ENCODE measurements at places on chromosomes 6 and 20.

- peak; percentile 70 for DNase-seq
Measured at GRCh38 chr6:159450815-159451465, 242.1 kb downstream of the SOD2 start.

GRCh38 chr6:85110943-85111342 is 338.9 kb upstream of the NT5E start:
- DNase-seq = no peak

DNA sequence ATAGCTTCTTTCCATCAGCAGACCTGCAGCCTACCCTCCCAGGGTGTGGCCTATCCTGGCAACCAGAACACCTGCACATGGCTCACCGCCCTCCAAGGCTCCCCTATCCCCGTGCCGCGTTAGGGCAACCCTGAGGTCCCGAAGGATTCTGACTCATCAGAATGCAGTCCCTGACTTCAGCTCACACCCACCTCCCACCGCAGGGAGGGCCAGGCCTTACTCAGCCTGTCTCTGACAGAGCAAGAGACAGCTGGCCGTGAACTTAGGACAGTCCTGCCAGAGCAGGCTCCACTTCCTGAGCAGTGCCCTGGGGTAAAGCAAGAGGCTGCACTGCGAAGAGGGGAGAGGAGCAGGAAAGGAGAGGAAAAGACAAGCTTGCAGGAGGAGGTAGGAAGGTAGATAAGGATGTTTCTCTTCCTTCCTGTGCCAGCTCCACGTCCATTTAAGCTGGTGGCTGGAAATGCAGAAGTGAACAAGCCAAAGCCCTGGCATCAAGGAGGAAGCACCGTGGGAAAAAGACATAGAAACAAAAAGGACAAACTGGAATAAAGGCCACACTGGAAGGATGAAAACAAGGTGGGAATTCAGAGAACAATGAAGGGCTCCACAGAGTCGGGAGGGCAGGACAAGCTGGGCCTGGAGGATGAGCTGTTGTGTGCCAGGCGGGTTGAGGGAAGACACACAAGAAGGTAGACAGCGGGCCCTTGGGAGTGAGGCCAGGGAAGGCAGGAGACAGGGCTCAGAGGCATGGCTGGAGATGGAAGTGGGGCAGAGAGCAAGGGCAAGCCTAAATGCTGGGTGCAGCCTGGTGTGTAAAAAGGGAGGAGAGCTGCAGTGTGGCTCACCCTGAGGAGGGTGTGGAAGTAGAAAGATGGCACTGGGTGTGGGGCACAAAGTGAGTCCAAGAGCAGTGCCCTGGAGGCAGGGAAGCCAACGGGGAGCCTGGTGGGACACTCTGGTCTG is 102.7 kb downstream of the SLC23A2 start:
- peak; percentile 34 for DNase-seq

DNA sequence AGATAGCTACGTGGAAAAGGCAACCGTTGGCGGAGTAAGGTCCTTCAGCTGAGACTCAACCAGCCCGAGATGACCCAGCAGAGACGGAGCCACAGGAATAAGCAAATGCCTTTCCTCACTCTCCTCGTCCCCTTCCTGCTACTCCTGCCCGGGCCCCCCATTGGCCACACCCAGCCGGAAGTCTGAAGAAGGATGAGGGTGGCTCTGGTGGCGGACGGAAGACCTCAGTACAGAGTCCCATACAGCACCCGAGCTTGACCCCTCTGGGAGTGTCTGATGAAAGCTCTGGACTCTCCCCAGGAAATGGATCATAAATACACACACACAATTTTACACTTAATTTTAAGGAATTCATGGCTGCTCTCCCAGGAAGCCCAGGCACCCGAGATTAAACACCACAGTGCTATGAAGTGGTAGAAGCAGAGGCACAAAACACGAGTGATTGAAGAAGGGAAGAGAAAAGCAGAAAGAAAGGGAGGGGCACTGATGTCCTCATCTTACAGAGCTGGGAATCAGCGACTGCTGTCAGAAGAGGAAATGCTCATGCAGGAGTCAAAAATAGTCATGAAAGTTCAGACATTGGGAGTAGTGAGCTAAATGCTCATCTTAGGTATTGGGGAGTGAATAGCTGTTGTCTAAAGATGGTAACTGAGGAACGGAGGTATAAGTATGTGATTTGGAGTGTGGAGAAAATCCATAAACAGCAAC is 125.6 kb downstream of the BANF2 start:
- DNase-seq = no peak

DNA sequence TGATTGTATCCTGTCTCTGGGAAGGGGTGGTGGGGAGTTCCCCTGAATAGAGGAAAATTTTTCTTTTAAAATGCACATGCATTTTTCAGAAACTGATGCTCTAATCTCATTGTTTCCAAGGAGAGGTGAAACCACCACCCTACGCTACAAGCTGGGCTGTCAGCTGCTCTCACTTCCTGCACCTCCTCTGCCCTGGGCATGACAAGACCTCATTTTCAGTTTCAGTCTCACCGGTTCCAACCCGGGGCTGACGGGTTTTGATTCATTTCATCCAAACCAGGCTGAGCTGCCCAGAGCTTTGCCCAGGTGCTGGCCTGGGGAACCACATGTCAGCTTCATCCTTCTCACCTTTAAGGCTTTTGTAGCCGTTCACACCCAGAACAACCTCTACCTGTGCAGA is 99.7 kb downstream of the EYA2 start:
- DNase-seq = no peak

- peak; percentile 96 for DNase-seq
Measured at GRCh38 chr6:149032599-149033405, 284.7 kb upstream of the TAB2 start.

DNA sequence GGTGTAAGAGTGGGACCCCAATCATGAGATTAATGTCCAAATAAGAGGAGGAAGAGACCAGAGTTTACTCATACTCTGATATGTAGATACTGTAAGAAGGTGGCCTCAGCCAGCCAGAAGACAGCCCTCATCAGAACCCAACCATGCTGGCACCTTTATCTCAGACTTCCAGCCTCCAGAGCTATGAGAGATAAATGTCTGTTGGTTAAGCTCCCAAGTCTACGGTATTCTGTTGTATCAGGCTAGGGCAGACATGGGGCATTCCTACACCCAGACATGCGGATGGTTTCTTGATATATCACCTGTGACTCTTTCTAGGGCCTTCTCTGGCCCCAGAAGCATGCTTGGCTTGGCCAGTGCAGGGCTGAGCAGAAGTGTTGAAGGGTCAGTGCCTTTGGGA is 247.4 kb upstream of the RIN2 start:
- DNase-seq = no peak

DNA sequence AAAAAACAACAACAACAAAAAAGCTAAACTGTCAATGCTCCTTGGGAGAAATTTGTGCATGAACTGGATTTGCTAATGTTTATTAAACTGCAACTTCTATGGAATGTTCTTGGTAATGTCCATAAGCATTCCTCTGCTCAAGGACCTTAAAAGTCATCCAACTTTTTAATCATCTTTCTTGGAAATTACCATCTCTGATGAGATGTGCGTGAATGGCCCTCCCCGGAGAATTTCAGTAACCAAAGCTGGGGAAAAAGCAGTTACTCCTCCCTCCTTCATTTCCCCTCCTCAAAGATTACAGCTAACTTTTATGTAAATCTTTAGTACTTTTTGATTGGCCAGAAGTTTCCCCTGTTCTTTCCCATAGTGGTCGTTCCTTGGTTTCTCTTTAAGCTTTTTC is 5.2 kb downstream of the TBCC start:
- DNase-seq = no peak

GRCh38 chr6:79964607-79965081 is 17.3 kb upstream of the ELOVL4 start:
- DNase-seq = no peak

DNA sequence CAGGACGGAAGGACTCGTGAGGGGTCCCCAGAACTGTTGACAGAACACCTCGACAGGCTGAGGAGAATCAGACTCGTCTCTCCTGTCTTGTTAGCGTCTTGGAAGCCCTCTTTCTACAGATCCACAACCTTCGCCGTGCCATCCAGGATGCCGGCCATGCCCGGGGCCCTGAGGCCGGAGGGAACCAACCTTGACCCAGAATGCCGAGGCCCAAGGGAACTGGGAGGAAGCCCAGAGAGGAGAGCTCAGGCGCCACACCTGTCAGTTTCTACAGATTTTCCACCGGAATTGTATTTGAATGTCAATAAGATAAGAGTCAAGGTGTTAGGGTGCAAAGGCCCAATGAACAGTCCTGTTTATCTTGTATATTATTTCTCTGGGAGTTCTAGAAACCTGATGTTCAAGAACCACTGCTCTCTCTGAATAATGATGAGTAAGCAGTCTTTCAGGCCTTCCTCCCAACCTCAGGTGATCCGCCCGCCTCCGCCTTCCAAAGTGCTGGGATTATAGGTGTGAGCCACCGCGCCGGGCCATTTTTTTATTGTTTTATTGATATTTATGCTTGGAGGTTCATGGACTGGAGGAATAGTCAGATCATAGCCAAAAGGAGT is 799 bp upstream of the ME1 start:
- no peak for DNase-seq

DNA sequence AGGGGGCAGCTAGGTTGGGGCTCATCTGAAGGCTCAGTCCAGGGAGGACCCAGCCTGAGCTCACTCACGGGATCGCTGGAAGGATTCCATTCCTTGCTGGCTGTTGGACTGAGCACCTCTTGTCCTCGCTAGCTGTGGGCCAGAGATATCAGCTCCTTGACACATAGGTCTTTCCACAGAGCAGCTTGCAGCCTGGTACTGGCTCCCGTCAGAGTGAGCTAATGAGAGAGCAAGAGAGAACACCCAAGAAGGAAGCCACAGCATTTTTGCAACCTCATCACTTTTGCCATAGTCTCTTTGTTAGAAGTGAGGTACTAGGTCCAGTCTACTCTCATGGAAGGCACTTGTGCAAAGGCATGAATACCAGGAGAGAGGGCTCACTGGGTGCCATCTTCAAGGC is 179.9 kb downstream of the CDC5L start:
- no peak for DNase-seq

- peak; percentile 53 for DNase-seq
Measured at GRCh38 chr6:2055911-2056310, 189.5 kb downstream of the GMDS start.

GRCh38 chr6:131779304-131779703 is 28.5 kb upstream of the ENPP1 start:
- no peak for DNase-seq

DNA sequence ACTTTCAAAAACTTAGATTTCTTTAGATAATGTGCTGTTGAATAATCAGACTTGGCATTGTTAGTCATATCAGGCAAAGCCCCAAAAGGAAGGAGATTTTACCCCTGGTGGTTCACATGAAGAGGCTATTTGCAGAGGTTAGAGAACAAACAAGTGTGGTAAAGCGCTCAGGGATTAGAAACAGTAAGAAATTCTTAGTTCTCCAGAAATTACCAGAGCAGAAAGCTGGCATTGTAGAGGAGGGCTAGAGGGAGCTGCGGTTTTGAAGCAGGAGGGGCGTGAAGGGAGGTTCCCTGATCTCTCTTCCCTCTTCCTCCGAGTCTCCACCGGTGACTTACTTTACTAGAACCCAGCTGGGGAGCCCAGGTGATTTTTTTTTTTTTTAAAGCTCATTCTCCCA is 10.2 kb downstream of the MYO6 start:
- no peak for DNase-seq

- no peak for DNase-seq
Measured at GRCh38 chr6:152160346-152160745, 352.9 kb downstream of the ESR1 start.

GRCh38 chr6:142843361-142843760 is 101.6 kb downstream of the HIVEP2 start:
- no peak for DNase-seq

DNA sequence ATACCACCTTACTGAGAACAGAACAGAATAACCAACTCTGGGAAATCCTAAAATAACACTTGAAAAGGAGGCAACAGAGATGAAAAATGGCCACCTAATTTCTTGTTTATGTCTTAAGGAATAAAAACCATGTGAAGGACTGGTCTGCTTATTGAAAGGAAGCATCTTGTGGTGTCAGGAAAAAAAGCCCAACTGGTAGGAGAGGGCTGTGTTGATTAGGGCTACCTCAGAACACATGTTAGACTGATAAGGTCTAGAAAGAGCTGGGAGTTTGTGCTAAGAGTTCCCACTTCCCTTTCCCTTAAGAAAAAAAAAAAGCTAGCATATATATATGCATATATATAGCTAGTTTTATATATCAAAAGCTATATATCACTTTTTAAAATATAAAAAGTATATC is 425.3 kb upstream of the BTBD3 start:
- no peak for DNase-seq

GRCh38 chr6:136873748-136874147 is 48.4 kb upstream of the SLC35D3 start:
- peak; percentile 7 for DNase-seq

GRCh38 chr20:59004493-59004762 is 2.6 kb downstream of the CTSZ start:
- DNase-seq = no peak

DNA sequence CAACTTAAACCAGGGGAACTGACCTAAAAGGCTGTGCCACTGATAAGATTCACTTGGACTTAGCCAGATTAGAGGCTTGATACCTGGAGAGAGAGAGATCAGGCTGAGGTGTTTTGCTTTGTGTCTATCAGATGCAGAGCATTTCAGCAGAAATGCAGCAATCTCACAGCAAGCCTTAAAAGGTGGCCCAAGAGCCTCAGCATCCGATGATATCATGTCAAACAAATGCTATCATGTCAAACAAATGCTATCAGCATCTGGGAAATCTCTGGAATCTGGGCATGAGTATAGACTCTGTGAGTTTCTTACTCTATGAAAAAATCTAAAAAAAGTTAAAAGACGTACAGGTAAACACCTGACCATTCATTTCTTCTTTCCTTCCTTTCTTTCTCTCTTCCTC is 718.9 kb downstream of the EYS start:
- no peak for DNase-seq

DNA sequence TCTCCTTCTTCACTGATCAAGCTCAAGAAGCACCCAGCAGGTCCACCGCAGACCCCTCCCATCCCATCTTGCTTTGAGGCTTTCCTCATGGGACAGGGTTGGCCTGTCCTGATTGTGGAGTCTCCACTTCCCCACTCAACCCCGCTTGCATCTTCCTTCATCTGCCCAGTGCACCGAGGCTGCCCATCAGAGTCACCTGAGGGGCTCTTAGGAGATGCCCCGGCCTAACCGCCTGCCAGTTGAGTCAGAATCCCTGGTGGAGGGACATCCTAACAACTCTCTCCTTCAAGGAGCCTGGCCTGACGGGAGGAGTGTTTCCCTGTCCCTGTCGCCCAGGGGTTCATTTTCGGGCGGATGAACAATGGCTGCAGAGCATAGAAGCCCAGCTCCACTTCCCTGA is 46.1 kb downstream of the RBM38 start:
- DNase-seq = no peak

DNA sequence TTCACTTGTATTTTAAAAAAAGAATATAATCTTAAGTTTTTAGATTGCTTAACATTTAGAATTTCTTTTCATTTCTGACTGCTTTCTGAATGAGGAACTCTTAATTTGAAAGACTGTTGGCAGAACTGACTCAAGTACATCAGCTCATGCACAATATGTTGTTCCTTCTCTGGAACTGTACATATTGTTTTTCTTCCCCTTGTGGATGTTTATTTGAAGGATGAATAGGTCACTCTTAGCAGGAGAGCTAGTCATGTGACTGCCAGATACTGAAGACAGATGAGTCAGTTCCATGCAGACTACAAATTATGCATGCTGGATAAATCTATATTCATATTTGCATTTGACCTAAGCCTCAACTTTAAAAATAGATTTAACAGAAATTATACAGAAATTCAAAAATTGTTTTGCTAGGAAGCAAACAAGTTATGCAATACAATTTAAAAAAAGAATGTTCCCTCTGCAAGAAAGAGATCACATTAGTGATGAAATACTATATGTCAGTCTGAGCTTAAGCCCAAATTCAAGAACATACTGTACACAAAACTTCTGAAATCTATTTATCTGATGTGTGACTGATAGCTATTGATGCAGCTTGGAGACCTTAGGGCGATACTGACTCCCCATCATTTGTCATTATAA is 1274.9 kb upstream of the GJE1 start:
- peak; percentile 89 for DNase-seq

GRCh38 chr6:107740496-107741190 is 83.5 kb downstream of the SCML4 start:
- no peak for DNase-seq
